Inflammatory macrophage (primary cell): ENCODE measurements at places on chromosomes 16 and 17.

- DNase-seq = no peak
Observed at GRCh38 chr17:71055128-71055527, 885.8 kb downstream of the KCNJ2 start.

DNA sequence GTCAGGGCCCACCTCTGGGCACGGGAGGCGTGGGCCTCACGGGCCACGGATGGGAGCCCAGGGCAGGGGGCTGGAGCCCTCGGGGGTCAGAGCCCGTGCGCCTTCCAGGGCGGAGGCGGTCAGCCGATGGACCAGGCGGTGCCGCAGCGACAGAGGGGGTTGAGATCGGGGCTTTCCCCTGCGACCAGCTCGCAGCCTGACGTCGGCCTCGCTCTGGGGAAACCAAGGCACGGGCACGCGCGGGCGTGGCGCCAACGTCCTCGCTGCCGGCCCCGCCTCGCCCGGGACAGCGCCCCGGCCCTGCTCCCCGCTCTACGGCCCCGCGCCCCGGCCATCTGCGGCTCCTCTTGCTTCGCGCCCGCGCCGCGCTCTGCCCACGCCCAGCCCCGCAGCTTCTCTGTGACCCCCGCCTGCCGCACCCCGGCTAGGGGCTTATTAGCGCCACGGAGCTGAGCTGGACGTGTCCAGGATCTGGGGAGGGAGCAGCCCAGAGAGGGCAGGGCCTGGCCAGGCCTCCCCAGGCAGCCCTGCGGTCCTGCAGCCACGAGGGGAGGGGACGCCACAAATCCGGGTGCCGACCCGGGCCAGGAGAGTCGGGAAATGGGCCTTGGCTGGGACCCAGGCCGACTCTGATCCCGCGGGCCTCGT is 13.5 kb downstream of the ACTG1 start:
- no peak for DNase-seq

- DNase-seq = no peak
Observed at GRCh38 chr16:3121851-3122467, 9.6 kb downstream of the ZNF205 start.

DNA sequence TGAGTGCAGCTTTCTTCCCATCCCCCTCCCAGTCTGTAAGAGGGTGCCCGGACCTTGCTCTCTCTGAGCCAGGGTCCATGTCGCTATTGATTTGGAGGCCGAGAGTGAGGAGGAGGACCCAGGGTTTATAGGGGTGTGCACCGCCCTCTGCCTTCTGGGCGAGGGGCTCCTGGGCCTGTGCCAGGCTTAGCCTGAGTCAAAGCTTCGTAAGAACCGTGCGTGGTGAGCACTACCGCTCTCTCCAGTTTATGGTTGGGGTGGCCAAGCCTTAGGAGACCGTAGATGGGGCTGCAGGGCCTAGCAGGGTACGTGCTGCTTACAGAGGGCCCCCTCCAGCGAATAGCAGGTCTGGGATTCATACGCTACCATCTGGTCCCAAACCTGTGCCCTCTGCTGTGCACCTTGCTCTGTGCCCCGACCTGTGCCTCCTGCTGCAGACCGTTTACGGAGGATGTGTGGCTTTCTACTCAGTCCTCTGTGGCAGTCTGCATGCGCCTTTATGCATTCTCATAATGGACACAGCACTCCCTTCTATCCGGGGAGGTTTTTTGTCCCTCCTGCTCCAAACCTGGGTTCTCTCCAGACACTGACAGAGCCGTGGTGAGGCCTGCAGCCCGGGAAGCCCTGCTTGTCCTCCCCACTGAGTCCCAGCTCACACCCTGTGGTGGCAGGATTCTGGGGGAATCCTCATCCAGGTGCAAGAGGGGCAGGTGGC is 54.7 kb downstream of the PGS1 start:
- DNase-seq = no peak

GRCh38 chr16:8763899-8764298 is 33.5 kb downstream of the TMEM186 start:
- DNase-seq = no peak

DNA sequence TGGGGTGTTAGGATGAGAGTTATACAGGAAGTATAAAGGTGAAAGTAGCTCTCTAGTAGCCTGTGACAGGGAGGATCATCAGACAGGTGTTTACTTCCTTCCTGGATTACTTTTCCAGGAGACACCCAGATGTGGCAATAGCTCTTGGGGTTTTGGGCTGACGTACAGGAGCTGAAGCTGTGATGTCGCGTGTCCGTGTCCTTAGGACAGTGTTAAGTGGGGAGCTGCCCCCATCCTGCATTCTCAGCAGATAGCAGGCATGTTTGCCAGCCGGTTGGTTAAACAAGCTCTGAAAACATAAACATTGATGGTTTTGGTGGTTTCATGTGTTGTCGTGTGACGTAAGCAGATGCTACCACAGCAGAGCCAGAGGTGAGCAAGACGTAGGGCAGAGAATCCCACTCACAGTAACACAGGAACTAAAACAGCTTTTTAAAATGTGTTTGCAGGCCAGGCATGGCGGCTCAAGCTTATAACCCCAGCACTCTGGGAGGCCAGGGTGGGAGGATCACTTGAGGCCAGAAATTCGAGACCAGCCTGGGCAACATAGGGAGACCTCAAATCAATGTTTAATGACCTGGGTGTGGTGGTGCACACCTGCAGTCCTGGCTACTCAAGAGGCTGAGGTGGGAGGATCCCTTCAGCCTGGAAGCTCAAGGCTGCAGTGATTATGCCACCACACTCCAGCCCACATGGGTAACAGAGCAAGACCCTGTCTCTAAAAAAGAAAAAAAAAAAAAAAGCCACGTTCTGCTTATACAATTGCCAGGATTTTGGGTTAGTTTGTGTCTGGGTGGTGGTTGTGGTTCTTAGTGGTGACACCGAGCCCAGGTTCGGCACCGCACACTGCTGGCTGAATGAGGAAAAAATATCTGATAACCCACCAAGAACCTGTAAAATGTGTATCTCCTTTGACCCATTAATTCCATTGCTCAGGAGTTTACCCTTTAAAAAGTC is 18.2 kb upstream of the IL17C start:
- no peak for DNase-seq

DNA sequence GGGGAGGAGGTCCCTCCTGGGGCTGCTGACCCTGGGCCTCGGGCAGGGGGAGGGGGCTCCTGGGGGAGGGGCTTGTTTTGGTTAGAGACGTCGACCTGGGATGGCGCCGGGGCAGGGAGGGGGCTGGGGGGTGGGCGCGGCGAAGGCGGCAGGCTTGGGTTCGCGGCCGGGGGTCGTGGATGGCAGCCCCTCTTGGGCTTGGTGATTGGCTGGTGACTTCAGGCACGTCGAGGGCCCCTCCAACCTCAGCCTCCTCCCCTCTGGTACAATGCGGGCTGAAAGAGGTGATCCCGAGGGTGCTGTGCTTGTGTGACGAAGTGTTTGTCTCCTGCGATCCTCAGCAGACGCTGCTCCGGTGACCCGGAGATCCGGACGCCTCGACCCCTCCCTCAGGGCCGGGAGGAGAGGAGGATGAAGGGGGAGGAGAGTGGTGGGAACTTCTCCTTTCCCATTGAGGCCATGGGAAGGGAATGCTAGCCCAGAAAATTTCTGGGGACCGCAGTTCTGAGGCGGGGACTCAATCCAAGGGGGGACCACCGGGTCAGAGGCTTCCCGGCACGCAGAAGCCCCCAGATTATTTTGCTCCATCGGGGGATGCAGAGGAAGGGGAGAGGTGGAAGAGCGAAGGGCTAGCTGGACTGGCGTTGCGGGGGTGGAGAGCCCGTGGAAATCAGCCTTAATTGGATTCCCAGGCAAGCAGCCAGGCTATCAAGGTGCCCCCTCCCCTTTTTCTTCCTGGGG is 43.9 kb downstream of the RAI1 start:
- DNase-seq = no peak

DNA sequence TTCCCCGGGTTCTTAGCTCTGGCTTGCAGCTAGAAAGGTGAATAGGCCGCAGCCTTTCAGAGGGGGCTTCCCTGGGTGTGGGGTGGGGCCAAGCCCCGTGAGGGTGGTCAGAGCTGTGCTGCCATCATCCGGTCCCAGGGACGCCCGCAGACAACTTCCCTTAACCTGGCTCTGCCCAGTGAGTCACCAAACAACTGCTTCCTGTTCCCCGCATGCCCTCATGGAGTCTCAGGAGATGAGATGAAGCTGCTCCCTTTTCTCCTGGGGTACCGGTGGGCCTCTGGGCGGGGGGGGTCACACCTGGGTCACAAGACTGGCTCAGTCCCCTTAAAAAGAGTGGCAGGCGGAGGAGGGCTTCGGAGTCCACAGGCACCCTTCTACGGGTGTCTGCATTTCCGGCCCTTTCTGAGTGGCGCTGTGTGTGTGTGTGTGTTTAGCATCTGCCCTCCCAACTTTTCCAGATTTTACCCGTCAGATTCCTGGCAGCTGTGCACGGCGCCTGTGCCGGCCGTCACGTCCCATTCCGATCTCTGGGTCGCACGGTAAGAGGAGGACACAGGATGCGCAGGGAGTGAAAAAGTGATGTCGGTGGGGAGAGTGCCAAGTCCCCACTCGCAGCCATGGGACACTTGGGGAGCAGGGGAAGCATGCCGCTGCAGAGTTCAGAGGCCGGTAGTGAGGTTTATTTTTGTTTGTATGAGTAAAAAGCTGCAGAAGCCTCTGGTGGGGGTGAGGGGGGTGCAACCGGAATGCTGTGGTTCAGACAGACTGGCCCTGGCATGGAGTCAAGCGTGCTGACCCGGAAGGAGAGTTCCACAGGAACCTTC is 16.8 kb downstream of the HIC1 start:
- DNase-seq = peak; percentile 31

DNA sequence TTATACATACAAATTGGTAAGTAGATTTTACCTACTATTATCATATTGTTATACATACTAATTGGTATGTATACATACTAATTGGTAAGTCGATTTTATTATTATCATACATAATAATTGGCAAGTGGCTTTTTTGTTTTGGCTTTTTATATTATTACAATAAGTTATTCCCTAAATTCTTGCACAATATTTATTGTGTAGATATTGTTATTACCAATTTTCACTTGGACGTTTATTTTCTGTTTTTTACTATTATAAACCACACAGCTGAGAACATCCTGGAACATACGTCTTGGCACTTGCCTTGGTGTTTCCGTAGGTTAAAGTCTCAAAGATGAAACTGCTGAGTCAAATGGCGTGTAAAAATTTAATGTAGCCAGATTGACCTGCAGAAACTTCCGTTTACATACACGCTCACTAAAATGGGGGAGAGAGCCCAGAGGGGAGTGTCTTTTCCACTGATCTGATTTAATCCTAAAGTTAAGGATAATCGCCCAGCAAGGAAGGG is 18.9 kb downstream of the GNGT2 start:
- DNase-seq = no peak

DNA sequence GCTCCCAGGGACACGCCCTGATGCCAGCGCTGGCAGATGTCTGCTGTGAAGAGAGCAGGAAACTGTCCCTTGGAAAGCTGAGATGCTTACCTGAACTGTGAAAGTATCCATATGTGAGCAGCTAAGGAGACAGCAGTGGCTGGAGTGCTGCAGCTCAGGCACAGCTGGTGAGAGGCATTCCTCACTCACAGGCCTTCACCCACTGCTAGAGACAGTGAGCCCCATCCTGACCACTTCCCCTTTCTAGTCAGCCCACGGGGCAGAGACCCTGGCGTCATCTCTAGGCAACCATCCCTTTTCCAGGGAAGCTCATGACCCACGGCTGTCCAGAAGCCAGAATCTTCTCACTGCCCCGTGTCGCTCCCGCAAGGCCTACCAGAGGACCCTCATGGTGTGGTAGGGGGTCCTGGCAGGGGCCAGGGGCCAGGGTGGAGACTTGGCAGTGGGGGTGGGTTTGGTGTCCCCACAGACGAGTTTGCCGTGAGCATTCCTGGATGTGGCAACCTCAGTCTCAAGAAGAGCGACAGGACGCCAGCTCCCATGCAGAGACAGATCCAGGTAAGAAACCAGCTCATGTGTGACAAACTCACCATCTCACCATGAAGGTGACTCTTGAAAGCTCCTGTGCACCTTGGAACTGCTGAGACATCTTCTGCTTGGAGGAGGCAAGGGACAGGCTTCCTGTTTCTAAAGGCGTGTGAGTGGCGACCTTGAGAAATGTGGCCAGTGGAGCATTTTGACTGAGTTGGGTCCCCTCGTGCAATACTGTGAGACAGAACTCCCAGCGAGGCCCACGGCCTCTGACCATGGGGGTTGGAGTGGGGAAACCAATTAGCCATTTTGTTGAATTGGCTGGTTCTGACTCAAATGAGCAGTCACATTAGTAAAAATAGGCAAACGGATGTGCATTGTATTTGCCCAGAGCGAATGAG is at the start of gene SCIMP:
TSS of gene SCIMP (minus strand) at position 216 of the 932 bp plus-strand sequence. CDS start at position 111, 105 bp downstream.
- DNase-seq = peak; percentile 91

- DNase-seq = no peak
Observed at GRCh38 chr16:64269756-64270155, 852.1 kb downstream of the CDH11 start.

DNA sequence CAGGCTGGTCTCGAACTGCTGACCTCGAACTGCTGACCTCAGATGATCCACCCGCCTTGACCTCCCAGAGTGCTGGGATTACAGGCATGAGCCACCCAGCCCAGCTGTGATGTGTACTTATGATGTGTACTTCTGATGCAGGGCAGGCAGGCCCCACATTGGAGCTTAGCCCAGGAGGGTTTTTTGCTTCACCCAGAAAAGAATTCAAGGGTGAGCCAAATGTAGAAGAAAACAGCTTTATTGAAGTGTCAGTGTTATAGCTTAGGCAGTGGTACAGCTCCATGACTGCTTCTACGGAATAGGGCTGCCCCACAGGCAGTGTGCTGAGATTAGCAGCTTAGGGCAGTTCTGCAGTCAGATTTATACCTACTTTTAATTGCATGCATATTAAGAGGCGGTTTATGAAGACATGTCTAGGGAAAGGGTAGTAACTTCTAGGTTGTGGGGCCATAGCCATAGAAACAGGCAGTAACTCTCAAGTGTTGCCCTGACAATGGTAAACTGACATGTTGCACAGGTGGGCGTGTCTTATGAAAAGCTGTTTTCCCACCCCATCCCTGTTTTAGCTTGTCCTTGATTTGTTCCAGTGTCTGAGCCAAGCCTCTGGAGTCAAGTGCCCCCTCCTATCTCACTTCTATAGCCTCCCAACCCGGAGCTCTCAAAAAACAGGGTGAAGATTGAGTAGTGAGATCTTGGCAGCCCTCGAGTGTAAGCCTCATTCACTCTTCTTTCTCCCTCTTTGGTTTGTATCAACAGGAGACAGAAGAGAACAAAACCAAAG is 24.1 kb upstream of the POLR3E start:
- DNase-seq = no peak

- DNase-seq = no peak
Observed at GRCh38 chr16:2828876-2829430, 1.1 kb upstream of the ZG16B start.

- DNase-seq = no peak
Observed at GRCh38 chr17:34816848-34817247, 144.4 kb downstream of the CCT6B start.
